ENCODE measurements at places on chromosomes 3 and 15. TPM values are rescaled to one million over a fixed set of nuclear protein-coding genes. Genes with fewer than 3 reads are reported as not detected.

DMXL2 gene
- 10.4 TPM for total RNA-seq

CSPG5 gene
- total RNA-seq = 0.76 TPM

CLN6 gene
- 35.9 TPM for total RNA-seq

EFCC1 gene
- total RNA-seq = not detected

FMN1 gene
- total RNA-seq = 0.33 TPM

LEKR1 gene
- total RNA-seq = 0.38 TPM

STAC gene
- 31.0 TPM for total RNA-seq

SMAD6 gene
- 38.8 TPM for total RNA-seq

All from mesangial cell (primary cell).